ENCODE measurements at places on chromosomes 1 and 21.
A peak's percentile ranks its signal among the peaks of the same experiment; 100 is the strongest.

GRCh38 chr1:221994274-221994698 is 252.4 kb upstream of the DUSP10 start:
- no peak for DNase-seq

GRCh38 chr21:42262831-42263231 is 43.9 kb downstream of the ABCG1 start:
- DNase-seq: peak; percentile 38

DNA sequence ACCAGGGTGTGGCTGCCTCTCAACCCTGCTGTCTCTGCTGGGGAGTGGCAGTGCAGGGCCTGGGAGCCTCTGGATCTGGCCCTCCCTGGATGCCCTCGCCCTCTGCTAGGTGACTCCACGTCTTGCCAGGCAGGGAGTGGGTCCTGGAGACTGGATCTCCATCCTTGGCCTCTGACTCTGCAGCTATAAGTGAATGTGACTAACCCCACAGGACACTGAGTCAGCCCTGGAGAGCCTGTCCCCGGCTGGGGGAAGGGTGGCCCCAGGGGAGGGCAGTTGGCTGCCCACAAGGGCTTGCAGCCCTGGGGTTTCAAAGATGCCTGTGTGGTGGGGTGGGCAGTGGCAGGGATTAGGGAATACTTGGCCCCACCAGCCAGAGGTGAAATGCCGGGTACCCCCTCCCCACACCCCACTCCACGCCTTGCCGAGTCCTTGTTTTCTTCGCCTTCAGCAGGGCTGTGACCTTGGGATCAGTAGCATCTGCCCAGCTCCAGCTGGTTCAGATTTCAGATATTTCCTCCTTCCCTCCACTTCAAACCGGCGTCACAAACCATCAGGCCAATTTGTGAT is 1.9 kb upstream of the MYBPH start:
- no peak for DNase-seq

DNA sequence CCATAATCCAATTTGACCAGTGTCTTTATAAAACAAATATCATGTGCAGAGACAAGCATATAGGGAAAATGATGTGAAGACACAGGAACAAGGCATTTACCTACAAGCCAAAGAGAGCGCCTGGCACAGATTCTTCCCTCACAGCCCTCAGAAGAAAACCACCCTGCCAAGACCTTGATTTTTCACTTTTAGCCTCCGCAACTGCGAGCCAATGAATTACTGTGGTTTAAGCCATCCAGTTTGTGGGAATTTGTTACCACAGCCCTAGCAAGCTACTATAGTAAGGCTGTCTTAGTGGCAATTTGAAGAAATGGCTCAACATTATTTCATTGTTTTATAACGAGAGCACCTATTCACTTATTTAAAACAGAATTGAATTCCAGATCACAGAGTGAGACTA is 85.7 kb upstream of the CCDC190 start:
- DNase-seq: no peak

DNA sequence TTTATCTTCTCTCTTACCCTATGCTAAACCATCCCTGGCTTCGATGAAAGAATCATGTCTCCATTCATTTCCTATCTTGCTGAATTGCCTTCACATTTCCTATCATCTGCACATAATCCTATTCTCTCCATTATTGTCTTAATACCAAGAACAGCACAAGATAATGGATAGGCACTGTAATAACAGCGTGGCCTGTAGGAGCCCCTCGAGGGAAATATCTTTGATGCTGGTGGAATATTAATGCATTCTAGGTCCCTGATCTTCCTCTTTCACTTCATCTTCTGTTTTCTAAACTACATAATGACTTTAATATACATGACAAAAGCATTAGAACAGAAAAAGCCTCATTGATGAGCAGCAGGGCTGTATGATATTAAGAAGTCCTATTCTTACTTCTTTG is 720.6 kb downstream of the RWDD3 start:
- no peak for DNase-seq

DNA sequence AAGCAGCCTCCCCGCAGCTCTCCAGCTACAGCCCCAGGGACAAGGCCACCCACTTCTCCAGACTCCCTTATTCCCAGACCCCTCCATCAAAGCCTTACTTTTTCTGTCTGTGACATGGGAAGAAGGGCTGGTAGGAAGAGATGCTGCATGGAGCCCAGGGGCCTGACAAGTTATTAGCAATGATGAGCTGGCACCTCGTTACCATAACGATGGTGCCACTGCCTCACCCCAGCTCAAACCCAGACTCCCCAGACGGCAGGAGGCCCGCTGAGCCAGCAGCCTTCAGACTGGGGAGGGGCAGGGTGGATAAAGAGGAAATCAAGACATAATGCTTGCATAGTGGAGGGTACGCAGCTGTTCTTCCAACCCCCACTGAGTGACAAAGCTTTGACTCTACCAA is 3.3 kb downstream of the DLGAP3 start:
- DNase-seq: no peak

GRCh38 chr1:162212713-162213112 is 143.2 kb downstream of the NOS1AP start:
- DNase-seq: no peak

- DNase-seq: no peak
These were observed 9.0 kb upstream of the IFFO2 start for GRCh38 chr1:18965206-18966173.

GRCh38 chr1:77316006-77316405 is 34.2 kb downstream of the AK5 start:
- DNase-seq: no peak

- no peak for DNase-seq
These were observed 5.6 kb downstream of the ZBTB8B start for GRCh38 chr1:32470431-32470830.

DNA sequence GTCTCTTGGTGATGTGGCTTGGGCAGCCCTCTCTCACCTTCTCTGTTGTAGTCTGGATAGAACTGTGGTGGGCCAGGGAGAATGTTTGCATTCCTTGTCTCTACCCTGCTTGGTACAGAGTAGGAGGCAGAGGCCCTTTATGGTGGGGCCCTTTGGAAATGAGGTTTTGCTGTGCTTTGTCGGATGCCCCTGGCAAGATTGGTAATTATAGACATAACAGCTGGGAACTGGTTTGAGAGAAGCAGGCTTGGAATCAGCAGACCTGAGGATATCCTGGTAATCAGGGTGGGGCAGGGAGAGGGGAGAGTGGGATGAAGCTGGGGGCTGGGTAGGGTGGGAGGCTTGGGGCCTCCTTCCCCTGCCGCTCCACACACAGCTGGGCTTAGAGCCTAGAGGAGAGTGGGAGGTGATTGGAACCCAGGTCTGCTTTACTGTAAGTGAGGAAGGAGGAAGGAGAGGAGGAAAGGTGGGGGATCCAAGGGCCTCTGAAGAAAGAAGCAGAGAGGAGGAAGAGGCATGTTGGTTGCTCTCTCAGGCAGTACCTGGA is 5.0 kb downstream of the VANGL2 start:
- peak; percentile 14 for DNase-seq

DNA sequence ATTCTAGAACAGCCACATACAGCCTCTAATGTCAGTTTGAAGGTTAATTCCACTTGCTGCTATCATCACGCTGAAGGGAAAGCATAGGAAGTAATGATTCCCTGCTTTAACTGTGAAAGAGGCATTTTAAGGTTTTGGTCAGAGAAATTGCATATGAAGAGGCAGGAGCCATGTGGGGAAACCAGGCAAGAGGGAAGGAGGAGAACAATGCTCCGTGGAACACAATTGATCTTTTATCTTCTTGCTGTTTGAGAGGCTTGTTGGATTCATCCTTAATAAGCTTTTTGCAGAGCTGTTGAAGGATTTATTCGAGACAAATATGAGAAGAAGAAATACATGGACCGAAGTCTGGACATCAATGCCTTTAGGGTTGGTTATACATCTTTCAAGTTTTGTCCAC is 35.9 kb downstream of the SMAP2 start:
- DNase-seq: no peak

DNA sequence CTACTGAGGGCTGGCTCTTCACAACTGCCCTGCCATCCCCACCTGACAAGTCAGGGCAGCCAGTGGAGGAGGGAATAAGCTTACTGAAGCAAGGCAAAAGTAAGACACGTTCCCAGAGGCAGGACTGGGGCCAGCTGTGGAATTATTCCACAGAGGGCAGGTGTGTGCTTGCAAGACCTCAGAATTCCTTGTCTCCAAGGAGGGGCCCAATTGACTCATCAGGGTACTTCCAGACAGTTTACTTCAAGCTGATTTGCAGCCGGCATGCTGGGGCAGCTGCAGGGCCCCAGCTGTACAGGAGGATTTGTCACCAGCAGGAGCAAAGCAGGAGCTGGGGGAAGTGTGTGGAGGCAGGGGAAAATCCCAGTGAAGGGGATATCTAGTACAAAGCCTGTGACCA is 167.5 kb upstream of the CAMK1G start:
- DNase-seq: peak; percentile 71

GRCh38 chr1:200776949-200777348 is 38.3 kb downstream of the CAMSAP2 start:
- DNase-seq: peak; percentile 8

DNA sequence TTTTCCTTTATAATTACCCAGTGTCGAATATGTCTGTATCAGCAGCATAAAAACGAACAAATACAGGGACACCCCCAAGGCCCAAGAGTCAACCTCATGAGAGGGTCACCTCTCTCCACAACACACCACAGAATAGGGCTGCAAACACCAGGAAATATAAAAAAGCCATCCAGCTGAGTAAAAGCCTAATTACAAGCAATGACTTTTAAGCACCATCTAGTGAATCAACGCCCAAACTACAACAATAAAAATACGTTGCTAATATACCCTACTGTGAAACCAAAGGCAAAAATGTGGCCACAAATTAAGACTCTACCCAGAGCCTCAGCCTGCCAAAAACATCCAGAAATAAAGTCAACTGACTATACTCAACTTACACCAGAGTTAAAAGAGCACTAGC is 817.9 kb upstream of the NEGR1 start:
- DNase-seq: no peak

DNA sequence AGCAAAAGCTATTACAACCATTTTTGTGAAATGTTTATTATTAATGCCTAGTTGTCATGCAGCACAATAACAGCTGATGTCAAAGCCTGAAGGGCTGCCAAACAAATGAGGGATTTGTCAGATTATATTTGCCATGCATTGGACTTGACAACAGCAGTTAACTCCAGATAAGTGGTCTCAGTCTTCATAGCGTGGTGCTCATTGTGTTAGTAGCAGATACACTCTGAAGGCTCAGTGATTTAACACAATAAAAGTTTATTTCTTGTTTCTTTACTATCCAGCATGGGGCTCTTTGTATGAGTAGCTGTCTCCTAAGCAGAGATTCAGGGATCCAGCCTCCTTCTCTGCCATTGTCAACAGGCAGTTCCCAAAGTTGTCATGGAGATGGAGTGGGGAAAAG is 76.0 kb upstream of the PTGFRN start:
- no peak for DNase-seq

GRCh38 chr1:245771511-245772281 is 616.9 kb downstream of the KIF26B start:
- DNase-seq: peak; percentile 79

DNA sequence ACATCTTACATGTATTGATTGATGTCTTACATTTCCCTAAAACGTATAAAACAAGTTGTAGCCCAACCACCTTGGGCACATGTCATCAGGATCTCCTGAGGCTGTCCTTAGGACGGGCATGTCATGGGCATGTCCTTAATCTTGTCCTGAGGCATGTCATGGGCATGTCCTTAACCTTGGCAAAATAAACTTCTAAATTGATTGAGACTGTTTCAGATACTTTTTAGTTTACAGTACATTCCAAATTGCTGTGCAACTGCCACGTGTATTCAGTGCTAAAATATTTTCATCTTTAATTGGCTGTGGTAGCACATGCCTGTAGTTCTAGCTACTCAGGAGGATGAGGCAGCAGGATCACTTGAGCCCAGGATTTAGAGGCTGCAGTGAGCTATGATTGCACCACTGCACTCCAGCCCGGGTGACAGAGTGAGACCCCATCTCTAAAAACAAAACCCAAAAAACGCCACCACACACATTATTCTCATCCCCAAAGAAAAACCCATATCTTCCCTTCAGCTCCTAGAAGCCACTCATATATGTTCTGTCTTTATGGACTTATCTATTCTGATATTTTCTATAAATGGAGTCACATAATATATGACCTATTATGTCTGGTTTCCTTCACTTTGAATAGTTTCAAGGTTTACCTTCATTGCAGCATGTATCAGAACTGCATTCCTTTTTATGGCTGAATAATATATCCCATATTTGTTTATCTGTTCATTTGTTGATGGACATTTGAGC is 96.0 kb upstream of the BTG3 start:
- no peak for DNase-seq

- no peak for DNase-seq
These were observed 149.6 kb downstream of the PTPRU start for GRCh38 chr1:29385966-29386365.

DNA sequence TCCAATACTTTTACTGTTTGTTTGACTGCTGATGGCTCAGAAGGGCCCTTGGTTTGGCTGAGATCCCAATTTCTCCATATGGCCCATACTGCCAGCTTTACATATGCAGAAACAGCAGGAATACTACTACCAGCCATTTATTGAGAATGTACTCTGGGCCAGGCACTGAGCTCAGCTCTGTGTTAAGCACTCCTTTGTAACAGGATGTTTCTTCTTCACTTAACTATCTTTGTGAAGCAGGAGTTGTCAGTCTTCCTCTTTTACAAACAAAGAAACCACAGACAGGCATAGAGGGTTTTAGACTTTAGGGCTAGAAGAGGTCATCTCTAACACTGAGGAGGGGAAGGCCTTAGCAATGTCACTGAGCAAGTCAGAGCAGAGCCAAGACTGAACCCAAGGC is 8.3 kb downstream of the HMGCL start:
- no peak for DNase-seq

DNA sequence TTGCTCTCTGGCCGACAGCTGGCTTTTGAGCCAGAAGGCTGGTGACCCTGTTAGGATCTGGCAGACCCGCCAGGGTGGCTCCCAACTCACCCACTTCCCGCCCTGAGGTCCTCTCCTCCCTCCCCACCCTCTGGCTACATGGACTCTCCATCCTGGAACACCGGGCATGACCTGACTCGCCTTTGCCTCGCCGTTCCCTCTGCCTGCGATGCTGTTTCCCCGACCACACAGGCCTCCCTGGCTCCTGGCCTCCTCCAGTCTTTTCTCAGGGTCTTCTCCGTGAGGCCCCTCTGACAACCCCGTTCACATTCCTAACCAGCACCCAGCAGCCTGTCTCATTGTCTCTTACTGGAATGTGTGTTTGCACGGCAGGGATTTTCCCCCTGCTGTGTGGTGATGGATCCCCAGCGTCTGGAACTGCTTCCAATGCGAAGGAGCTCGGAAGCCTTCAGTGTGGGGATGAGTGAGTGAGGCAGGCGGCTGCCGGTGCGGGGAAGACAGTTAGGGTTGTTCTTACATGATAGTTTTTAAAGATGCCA is 46.0 kb upstream of the POFUT2 start:
- DNase-seq: peak; percentile 36

- DNase-seq: no peak
These were observed 387.9 kb upstream of the PTBP2 start for GRCh38 chr1:96333522-96334235.

- peak; percentile 90 for DNase-seq
These were observed 26.9 kb downstream of the IGSF21 start for GRCh38 chr1:18134324-18135046.
